ENCODE measurements at places on chromosomes 6 and 20.

DNA sequence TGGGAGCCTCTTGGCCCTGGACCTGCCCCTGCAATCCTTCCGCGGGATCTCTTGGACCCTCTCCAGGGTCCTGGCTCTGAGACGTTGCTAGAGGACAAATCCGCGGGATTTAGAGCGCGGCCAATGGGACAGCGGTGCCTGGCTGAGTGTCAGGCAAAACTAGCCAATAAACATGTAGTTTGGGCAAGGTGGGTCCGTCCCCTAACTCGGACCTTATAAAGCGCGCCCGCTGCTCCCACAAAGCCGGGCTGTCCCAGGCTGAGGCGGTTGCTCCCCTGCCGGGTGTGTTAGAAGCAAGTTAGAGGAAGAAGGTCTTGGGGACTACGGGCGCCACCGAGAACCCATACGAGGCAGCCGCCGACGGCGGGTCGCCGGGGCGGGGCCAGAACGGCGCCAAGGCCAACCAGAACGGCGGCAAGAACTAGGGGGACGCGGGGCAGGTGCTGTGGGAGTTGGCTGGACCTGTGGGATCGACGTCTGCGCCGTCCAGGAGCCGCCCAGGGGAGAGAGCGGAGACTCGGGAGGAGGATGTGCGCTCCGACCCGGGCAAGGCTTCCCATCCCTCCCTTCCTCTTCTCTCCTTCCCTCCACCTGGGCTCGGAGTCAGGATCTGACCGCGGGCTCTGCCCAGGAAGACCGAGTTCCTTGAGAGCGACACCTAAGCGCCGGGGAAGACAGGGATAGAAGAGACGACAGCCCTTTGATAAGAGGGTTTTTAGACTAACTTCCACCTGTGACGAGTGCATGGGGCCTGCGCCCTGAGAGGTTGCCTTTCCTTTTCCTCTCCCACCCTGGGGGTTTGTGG, 6.5 kb upstream of the TMEM14A start:
- peak; percentile 97 for DNase-seq

DNA sequence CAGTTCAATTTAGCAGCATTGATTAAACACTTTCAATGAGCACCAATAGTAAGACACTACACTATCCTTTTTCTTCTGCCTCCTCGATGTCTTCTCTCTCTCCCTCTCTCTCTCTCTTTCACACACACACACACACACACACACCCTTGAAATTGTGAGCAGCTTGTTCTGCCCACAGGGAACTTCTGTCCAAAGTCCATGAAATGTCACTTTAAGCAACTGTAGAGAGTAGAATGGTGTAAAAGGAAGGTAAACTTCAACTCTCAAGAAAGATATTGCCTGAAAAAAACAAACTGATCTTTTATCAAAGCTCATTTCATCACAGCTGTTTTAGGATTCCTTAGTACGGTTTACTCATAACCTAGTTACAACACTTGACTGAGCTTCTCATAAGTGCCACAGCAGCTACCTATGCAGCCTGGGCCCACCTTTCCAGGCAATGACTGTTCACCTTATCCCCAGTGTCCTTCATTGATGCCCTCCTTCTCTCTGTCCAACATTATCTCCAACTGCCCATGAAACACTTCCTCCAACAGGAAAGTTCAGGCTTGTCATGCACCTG, 107.0 kb downstream of the TNFRSF21 start:
- DNase-seq: no peak

- peak; percentile 25 for DNase-seq
Measured at GRCh38 chr6:109187399-109188114, 92.2 kb downstream of the CEP57L1 start.

DNA sequence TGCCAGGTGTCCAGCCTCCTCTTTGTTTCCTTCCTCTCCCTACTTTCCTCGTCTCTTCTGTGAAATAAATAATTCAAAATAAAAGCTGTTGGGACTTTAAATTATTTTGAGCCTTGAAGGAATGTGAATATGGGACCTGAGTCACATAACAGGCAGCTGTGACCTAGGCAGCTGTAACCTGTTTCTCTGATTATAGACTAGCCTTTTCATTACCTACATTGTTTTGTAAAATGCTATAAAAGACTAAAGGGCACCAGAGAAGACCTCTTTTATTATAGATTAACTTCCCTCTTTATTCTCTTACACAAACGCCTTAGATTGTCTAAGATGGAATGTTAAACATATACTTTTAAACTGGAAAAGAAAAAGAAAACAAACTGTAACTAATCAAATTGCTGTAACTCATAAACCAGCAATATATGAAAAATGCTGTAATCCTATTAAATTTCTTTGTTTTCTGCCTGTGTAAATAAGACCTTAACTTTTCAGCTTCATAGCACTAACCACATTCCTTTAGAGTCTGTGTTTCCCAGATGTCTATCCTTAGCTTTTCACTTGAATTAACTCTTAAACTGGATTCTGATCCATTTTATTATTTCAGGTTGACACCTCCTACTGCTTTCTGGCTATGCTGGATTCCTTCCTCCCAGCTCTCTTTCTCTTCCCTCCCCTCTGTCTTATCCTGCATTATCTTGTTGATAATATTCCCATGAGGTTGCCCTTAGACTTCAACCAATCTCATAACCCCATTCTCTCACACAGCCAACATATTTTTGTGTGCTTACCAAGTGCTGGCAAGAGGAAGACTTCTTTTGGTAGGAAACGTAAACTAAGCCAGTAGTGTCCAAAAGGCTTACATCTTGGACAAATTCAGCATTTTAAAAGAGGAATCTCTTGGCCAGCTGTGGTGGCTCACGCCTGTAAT, 69.2 kb downstream of the TPD52L1 start:
- no peak for DNase-seq

GRCh38 chr6:110800839-110801196, 14.5 kb downstream of the CDK19 start:
- no peak for DNase-seq

All from fibroblast of skin of right quadriceps (primary cell).